ENCODE measurements at places on chromosomes 12 and 14. TPM values are rescaled to one million over a fixed set of nuclear protein-coding genes. Genes with fewer than 3 reads are reported as not detected.

- DNase-seq = no peak
Measured at GRCh38 chr12:94186278-94187241, 38.2 kb downstream of the PLXNC1 start.

The SLC25A21 gene
- total RNA-seq = 11.1 TPM

GRCh38 chr14:53534841-53535240 lies 381.7 kb upstream of the DDHD1 start:
- DNase-seq = no peak

GRCh38 chr14:59294662-59294992 lies 106.2 kb downstream of the DAAM1 start:
- DNase-seq = no peak

The SIRT4 gene
- total RNA-seq = not detected

The RNASE3 gene
- not detected for total RNA-seq

The RDH12 gene
- not detected for total RNA-seq

GRCh38 chr12:52927964-52928363 lies 21.0 kb upstream of the KRT18 start:
- DNase-seq = no peak
